Trophoblast cell (in vitro differentiated cells and primary cell): ENCODE measurements at places on chromosomes 4 and X.
A peak's percentile ranks its signal among the peaks of the same experiment; 100 is the strongest.

DNA sequence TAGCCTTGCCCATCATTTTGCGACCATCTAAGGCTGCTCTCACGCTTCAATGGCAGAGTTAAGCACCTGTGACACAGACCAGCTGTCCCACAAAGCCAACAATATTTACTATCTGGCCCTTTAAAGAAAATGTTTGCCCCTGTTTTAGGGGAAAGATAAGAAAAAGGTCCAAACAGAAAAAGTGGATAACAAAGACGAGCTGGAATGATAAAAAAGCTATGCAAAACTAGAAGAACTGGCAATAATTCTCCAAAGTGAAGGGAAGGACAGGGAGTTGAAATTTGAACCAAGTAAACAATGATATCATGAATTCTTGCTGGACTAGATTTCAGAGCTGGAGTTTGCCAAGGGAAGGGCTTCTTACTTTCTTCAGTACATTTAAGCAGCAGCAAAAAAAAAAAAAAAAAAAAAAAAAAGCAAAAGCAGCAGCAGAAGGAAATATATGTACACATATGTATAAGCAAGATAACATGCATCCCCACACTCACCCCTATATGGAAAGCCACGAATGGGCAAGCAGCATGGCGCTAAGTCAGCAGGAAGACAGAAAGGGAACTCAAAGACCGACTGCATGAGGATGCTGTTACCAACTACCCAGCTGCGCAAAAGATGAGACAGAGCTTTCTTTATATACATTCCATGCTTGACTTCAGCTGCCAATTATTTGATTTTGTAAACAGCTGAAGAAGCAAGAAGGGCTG, 12.5 kb downstream of the TRAPPC2 start:
- DNase-seq = no peak

DNA sequence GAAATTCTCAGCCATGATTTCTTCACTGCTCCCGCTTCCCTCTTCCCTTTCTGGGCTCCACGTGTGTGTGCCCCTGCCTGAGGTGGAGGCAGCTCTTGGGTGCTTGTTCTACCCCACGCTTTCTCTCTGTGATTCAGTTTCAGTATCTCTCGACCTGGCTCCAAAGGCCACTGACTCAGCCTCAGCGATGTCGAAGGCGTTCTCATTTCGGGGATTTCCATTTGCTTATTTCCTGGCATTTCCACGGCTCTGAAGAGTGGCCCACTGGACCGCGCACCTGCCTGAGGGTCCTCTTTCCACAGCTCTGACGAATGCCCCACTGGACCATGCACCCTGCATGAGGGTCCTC, 52.4 kb downstream of the GAK start:
- DNase-seq = no peak

DNA sequence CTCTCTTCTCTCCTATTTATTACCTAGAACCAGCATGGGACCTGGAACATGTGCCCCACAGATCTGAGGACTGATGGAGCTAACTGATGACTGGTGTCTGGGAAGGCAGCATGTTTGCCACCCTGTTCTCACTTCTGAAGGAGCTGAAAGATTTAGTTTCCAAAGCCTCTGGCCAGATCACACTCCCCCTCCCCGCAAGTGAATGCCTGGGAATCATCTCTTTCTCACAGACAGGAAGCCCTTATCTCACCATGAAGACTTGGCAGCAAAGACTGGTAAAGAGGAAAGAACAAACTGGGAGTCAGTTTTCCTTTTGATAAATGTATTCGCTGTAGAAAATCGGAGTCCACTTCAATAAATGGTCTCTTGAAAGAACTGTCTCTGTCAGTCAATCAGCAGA, 21.0 kb upstream of the PCYT1B start:
- DNase-seq = no peak

- no peak for DNase-seq
Measured at GRCh38 chrX:120125444-120125843, 9.7 kb upstream of the RHOXF1 start.

DNA sequence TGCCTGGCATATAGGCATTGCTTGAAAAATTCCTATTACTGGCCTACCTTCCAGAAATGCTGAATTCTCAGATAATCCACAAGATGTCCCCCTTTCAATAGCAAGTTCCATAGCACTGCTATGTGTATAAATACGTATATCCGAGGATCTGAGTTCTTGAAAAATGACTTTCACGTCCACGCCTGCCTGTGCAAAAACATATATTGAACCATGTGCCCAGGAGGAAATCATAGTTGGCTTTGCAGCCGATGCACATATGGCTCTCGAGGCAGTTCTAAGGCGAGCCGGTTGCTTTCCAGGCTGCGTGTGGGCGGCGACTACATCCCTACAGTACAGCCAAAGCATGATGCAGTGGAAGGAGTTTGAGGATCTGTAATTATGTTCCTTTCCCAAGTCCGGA, 55.4 kb upstream of the ESX1 start:
- peak; percentile 37 for DNase-seq

DNA sequence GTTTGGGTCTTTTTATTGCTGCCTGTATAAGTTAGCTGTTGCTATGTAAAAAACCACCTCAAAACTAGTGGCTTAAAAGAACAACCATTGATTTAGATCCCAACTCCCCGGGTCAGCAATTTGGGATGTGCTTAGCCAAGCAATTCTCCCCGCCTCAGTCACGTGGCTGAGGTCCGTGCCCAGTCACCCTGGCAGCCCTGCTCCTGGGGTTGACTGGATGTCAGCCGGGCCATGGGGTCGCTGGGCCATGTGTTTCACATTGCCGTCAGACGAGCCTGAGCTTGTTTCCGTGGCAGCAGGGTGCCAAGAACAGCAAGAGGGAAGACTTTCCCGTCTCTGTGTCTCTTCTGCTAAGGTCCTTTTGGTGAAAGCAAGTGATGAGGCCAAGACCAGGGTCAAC, 345.7 kb upstream of the FAT1 start:
- no peak for DNase-seq

DNA sequence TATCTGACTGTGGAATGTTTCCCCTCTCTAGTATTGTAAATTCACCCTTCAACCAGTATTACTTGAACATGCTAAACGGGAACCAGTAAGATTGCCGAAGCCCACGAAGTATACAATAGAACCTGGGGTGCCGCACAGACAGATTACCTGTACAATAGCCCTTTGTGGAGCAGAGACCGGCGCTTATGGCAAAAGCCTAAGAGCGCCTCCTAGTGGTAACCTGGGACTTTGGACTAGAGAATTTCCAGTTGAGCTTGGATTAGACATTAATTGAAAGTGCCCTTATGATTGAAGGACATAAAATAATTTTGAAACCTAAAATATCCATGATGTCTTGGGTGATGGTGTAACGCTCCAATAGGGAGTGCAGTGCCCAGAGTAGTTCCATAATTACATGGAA, 14.1 kb downstream of the ZNF157 start:
- DNase-seq = peak; percentile 83

GRCh38 chr4:188021548-188022249, 26.1 kb downstream of the ZFP42 start:
- DNase-seq = peak; percentile 91

GRCh38 chrX:94600077-94600476, 926.1 kb downstream of the FAM133A start:
- DNase-seq = no peak

DNA sequence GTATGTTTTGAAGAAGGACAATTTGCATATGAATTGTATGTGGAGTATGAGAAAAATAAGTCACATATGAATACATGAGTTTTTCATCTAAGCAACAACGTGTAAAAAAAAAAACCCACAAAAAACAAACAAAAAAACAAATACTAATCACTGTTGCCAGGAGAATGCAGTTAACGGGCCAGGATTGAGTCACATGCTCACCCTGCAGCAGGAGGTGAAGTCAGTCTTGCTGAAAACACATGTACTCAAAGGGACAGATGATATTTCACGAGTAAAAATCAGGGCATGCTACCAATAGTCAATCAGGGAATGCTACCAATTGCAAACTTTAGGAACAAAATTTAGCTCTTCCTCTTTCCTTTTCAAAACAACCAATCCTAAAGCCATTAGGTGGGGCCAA, 10.4 kb upstream of the DCLK2 start:
- no peak for DNase-seq

DNA sequence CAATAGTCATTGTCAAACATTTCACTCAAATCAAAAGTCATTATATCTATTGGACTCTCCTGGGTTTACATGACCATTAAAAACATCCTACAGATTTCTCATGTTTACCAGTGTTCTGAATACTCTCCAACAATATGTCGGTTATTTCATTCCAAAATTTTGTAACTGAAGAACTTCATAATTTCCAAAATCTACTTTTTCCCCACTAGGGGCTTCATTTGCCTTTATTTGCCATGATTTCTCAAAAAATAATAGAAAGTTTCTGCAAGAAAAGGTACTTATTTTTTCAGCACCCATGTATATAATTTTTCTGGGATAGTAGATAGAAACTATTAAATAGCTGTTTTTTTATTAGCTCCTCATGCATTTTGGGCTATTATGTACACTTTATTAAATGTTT, 49.0 kb downstream of the PRDM5 start:
- DNase-seq = no peak

GRCh38 chr4:83281307-83281706, 3.3 kb downstream of the COQ2 start:
- no peak for DNase-seq

- no peak for DNase-seq
Measured at GRCh38 chr4:178320003-178320402, 877.8 kb upstream of the AGA start.
